Upper lobe of right lung (tissue), 1 donor: ENCODE measurements at places on chromosomes 3 and 15. TPM values are rescaled to one million over a fixed set of nuclear protein-coding genes. Genes with fewer than 3 reads are reported as not detected.

The LMCD1 gene
- total RNA-seq: 174 TPM

The PLSCR5 gene
- total RNA-seq: not detected

The FBXL2 gene
- 7.6 TPM for total RNA-seq

The SLC38A3 gene
- not detected for total RNA-seq
